Mammary epithelial cell (primary cell): ENCODE measurements at places on chromosomes 7 and 10.
A peak's percentile ranks its signal among the peaks of the same experiment; 100 is the strongest.

GRCh38 chr7:20459419-20459818 lies 128.7 kb downstream of the ITGB8 start:
- no peak for DNase-seq

DNA sequence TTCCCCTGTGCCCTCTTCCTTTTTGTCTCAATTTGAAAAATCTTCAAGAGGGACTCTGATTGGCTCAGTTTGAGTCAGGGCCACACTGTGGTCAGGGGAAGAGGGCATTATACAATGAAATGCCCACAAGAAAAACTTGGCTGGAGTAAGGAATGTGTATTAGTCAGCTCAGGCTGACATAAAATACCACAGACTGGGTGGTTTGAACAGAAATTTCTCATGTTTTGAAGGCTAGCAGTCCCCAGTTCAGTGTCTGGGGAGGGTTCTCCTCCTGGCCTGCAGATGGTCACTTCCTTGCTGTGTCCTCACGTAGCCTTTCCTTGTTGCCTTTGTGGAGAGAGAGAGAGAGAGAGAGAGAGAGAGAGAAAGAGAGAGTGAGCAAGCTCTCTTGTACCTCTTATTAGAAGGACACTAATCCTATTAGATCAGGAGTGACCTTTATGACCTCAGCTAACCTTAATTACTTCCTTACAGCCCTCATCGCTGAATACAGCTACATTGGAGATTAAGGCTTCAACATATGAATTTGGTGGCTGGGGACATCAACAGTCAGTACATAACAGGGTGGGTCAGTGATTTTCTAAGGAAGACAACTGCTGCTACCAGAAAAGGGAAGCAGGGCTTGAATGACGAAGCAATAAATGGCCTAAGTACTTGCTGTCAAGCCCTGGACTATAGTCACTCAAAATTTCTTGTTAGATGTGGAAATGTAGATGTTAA lies 25.8 kb upstream of the FAM13C start:
- DNase-seq, result peak; percentile 68

GRCh38 chr10:34655286-34656170 lies 159.6 kb downstream of the PARD3 start:
- peak; percentile 42 for DNase-seq

DNA sequence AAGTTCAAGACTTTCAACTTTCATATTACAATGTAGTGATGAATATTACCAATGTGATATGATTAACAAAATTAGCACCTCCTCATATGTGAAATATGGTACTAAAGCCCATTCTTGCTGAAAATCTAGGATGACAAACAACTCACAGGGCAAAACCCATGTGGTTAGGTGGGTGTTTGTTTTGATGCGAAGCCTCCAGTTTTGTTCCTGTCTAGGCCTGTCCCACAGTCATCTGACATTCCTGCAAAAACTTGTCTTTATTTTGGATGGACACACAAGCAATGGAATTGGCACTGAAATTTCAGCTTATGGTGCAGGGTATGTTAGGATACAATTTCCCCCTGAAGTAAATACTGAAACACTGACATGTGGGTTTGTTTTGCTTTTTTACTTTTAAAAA lies 95.3 kb downstream of the PARD3 start:
- DNase-seq, result peak; percentile 88

GRCh38 chr7:69786730-69787395 lies 188.6 kb downstream of the AUTS2 start:
- DNase-seq, result no peak

DNA sequence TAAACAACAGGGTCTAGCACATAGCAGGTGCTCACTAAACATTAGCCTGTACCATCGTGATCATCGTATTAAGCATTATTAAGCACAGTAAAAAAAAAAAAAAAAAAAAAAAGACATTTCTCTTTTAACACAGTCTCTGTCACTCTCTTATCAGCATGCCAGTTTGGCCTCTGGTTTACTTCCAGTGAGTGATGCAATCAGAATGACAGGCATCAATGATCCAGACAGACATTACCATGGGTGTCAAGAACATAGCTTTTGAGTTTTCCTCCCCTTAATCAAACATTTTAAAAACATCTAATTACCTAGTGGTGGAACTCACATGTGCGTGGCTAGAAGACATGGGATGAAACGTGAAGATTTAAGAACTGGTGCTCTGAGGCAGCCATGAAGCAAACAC lies 115.8 kb downstream of the CTTNBP2 start:
- no peak for DNase-seq

GRCh38 chr10:99057936-99058690 lies 177.5 kb downstream of the HPSE2 start:
- DNase-seq, result no peak

GRCh38 chr10:30967650-30968410 lies 63.8 kb downstream of the ZNF438 start:
- no peak for DNase-seq

DNA sequence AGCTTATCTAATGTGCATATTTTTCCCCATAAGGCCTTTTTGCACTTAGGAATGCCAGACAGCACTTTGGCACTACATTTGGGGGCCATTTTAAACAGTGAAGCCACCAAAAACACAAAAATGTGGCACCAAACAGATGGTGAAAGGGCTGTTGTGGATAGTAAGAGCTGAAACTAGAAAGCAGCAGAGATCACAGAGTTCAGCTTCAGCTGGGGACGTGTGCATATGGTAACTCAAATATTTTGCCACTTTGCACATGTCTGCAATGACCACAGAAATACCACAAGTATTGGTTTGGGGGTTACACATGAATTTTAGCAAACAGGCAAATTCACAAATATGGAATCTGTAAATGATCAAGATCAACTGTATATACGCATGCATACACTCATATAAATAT lies 72.8 kb downstream of the PODXL start:
- DNase-seq, result no peak

DNA sequence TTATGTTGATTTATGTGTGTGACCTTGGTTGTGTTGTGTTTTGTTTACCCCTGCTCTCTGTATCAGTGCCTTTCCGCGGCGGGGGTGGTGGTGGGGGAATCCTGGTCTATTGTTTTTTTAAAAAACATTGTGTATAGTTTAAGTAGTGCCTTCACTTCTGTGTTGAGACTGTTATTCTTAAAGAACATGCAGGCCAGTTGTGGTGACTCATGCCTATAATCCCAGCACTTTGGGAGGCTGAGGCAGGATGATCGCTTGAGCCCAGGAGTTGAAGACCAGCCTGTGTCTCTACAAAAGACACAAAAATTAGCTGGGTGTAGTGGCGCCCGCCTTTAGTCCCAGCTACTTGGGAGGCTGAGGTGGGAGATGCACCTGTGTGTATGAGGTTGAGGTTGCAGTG lies 429.0 kb upstream of the LRGUK start:
- DNase-seq, result no peak

- no peak for DNase-seq
Observed at GRCh38 chr10:121241337-121241736, 356.9 kb downstream of the FGFR2 start.

- no peak for DNase-seq
Observed at GRCh38 chr7:79714081-79714480, 260.6 kb upstream of the MAGI2 start.

DNA sequence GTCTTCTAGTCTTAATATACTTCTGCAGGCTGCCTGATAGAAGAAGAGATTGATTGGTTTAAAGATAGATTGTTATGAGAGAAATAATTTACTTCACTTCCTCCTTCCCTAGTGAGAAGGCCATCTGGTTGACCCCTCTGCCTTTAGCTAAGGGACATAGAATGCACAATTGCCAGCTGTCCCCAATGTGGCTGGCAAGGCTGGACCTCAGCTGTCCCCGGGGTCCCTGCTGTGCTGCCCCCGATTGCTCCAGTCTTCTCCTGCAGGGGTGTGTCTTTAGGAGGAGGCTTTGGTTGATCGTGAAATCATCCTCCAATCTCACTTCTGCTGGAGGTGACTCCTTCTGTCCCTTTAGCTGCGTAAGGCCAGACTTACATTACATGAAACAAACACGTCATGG lies 388.5 kb downstream of the DPP6 start:
- no peak for DNase-seq

- no peak for DNase-seq
Observed at GRCh38 chr10:5576154-5576748, 51.5 kb downstream of the CALML3 start.

DNA sequence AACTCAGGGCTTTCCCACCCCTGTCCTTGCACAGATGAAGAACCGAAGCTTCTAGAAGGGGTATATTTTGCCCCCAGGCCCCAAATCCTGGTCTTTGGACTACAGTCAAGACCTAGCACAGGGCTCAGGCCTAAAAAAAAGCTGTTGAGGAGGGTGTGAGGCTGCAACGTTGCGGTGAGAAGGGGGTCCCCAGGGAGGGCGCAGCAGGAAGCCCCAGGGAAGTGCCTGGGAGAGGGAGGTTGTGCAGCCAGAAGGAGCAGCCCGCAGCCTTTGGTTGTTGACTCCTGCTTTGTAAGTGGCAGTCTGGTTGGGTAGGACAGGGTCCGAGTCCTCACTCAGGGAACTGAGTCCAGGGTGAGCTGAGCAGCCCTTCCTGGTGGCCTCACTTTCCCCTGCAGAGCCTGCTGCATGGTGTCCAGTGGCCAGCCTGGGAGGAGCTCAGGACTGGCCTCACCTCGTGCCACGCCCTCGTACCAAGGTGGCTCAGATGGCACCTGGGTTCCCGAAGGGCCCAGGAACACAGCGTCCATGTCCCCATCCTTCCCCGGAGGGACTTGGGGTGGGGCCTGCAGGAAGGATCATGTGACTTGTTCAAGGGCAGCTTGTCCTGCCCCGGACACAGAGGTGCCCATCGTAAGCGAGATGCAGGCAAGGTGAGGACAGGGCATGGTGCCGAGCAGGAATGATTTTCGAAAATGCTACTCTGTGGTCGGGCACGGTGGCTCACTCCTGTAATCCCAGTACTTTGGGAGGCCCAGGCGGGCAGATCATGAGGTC lies 166.4 kb upstream of the TNRC18 start:
- no peak for DNase-seq

DNA sequence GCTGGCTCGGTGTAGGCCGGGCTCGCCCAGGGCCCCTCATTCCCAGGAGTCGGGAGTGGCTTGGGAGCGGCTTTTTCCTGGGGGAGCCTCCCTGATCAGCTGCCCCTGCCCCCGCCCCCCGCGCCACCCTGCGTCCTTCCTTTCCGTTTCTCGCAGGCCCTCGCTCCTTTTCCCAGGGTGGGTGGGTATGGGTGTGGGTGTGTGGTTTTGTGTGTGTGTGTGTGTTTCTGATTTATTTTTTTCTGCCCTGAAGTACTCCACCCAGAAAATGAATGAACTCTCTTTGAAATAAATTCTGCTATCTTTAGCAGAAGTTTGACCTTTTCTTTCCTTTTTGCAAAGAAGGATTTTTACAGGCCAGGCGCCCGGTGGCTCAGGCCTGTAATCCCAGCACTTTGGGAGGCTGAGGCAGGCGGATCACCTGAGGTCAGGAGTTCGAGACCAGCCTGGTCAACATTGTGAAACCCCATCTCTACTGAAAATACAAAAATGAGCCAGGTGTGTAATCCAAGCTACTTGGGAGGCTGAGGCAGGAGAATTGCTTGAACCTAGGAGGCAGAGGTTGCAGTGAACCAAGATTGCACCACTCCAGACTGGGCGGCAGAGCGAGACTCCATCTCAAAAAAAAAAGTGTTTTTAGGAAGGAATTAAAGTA lies 30.0 kb upstream of the AP5Z1 start:
- DNase-seq, result no peak

DNA sequence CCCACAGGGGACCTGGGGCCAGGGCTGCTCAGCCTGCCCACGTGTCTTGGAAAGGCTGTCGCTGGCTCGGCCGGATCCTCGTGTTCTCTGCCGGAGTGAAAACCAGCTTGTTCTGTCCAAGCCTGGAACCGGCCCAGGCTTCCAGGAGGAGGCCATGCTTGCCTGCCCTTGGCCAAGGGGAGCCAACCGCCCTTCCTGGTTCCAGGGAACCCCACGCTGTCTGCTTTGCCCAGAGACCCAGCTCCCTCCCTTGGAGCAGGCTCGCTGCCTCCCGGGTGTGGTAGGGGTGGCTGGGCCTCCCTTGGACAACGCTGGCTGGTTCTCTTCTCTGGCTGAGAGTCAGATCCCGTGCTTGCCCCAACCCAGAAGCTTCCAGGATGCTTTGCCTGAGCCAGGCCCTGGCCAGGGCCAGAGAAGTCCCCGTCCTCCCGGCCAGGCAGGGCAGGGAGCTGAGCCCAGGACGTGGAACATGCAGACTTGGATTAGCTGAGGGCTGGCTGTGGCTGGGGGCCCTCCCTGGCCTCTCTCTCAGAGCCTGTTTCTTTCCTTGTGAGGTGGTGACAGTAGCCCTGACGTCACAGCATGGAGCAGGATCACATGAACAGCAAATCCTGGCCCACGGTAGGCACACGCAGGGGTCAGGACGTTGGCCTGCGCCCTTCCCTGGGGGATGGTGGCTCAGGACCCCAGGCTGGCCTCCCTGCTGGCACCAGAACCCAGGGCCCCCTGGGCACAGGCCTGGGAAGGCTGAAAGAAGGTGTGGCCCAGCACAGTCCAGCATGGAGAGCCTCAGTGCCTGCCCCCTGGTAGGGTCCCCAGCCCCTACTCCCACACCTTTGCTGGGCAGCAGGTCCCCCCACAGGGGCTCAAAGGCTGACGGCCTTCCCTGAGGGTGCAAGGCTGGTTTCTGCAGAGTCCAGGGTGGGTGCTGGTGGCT lies 67.5 kb downstream of the PWWP2B start:
- DNase-seq, result no peak

DNA sequence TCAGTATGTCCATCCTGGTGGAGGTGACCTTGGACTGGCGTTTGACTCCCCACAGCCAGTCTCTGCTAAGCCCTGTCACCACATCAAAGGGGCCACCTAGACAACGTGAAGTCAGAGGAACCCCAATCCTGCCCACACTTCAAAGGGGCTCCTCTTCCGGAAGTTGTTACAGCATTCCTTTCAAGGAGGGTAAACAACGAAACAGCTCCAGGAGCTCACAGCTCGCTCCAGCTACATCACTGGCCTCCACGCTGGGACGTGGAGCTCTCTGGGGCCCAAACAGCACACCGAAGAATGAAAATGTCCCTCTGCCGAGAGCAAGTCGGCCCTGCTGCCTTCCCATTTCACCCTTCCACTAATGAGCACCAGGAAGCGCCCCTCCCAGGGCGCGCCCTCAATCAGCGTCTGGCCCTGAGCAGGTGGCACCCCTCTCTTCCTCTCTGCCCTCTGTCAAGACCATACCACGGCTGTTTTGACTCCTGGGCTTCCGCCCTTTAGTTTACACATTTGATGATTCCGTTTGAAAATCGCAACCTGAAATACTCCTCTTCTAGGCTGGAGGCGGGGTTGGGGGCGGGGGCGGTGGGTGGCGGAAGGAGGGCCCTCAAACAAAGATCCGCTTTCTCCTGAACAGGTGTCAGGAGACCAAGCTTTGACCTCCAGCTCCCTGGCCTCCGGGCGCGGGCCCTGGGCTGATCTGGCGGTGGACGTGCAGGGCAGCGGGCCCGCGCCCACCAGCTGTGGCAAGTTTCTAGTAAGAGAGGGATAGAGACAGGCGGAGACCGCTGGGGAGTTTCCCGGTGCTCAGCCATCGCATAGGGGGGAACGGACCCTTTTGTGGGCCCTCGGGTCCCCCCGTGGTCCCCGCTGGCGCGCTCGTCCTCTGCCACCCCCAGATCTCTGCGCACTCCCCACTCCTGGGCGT lies 53.1 kb upstream of the KDM7A start:
- DNase-seq, result no peak
